ENCODE measurements at places on chromosomes 6 and 20. TPM values are rescaled to one million over a fixed set of nuclear protein-coding genes. Genes with fewer than 3 reads are reported as not detected.

Gene STX7
- 22.1 TPM for total RNA-seq

Gene TREM1
- not detected for total RNA-seq

GRCh38 chr6:18165751-18166150, 10.5 kb downstream of the KDM1B start:
- no peak for DNase-seq

Gene ULBP2
- not detected for total RNA-seq

Gene PI16
- not detected for total RNA-seq

Gene SOX4
- total RNA-seq = 121 TPM

DNA sequence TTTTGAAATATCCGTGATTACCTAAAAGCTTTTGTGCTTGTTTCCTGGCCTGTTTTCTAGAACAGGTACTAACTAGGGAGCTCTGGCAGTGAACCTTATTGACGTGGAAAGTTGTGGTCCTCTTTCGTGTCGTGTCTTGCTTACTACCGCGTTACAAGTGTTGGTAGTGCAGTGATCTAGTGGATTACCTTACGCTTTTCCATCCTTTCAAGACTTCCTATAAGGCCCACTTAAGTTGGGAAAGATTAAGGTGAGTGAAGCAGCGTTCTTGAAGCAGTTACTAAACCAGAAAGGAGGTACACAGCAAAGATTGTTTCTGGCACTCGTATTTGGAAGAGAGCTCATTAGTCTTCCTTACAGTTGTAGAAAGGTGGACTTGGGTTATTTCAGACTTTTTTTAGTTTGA, 1.9 kb downstream of the PNRC1 start:
- no peak for DNase-seq

Measured in H7 (cell line).